Cerebellar nuclear complex (tissue), 1 donor: ENCODE measurements at places on chromosomes 2 and 18.

GRCh38 chr2:11865805-11866204 lies 119.4 kb downstream of the LPIN1 start:
- DNase-seq, result no peak

- DNase-seq, result no peak
Observed at GRCh38 chr18:75114231-75114764, 94.6 kb downstream of the PTGR3 start.

DNA sequence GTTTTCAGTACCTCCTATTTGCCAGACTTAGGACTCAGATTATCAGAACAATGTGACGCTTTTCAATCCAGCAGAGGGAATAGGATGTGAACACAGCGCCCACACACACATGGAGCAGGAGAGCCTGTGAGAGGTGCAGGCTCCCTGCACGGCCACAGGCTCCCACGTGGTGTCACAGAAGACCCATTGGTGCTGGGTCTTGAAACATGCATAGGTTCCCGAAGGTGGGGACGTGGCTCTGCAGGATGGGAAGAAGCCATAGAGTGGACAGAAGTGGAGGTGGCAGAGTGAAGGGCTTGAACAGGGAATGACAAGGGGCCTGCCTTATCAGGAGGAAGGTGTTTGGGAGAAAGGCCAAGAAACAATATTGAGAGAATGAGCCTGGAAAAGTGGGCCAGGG lies 78.5 kb upstream of the BCL2L11 start:
- DNase-seq, result no peak

GRCh38 chr2:101027852-101028251 lies 25.8 kb downstream of the RPL31 start:
- DNase-seq, result no peak

- no peak for DNase-seq
Observed at GRCh38 chr2:110816404-110817365, 84.3 kb downstream of the ACOXL start.

DNA sequence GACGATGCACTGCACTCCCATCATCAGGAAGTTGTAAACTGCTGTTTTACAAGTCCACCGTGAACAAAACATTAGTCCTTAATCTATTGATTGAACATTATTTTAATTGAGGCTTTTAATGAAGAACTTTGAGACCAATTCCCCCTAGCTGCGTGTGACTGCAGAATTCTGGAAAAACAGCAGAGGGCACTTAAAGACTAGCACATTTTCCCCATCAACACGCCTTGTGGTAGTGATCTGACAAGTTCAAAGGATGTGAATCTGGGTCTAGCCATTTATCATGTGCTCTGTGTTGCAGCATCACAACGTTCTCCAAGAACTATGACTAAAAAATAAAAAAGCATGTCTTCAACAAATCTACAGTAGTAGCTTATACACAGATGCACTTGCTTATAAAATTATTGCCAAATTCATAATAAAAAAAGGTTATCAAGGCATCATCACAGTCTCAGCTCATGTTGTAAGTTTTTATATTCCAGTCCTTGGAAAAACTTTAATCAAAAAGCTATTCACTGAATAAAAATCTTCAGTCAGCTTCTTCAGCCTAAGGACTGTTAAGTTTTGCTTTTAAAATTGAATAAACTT lies 35.8 kb downstream of the SKOR2 start:
- no peak for DNase-seq

DNA sequence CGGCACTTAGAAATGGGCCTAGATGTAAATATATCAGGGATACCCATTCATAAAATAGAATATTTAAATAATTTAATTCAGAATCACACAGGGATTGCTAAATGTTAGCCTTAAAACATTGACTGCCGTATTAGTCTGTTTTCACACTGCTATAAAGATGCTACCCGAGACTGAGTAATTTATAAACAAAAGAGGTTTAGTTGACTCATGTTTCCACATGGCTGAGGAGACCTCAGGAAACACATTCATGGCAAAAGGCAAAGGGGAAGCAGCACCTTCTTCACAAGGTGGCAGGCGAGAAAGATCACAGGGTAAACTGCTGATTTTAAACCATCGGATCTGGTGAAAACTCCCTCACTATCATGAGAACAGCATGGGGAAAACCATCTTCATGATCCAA lies 223.6 kb upstream of the GULP1 start:
- no peak for DNase-seq

DNA sequence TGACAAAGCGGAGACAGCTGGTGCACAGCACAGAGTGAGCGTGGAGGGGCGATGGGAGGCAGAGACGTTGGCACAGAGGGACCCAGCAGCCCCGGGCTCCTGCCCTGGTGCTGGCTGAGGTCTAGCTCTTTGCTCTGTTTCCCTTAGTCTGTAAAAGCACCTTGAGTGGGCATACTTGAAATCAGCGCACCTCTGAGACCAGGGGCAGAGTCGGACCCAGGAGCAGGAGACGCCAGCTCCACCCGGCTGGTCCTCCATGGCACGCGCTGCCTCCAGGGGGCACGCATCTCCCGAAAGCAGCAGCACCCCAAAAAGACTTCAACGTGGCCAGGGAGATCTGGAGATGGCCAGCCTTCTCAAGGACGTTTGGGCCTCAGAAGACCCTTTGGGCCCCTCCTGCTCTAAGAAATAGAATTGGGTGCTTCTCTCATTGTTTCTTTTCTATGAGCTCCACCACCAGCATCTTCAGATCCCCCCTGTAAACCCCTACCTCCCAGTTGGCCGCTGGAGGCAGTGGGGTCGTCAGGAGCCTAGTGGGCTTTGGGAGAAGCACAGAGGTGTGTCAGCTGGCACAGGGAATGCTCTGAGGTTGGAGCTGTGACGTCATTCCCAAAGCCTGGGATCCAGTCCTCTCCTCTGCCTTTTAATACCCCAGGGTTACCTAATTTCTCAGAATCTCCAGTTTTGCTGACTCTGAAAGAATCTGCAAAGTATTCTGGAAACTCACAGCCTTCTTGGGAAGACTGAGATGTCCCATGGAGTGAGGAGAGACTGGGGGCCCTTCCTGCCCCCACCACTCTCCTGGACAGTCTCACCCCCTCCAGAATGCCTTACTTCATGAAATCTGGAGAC lies 58.9 kb downstream of the CIB4 start:
- DNase-seq, result no peak

GRCh38 chr18:1663879-1664705 lies 759.4 kb downstream of the ADCYAP1 start:
- no peak for DNase-seq
